Activated T-cell treated with anti-CD3 and anti-CD28 coated beads, Interleukin-2, amount 50 U/mL, for 24 hours (primary cell): ENCODE measurements at places on chromosomes 11 and 22.

- DNase-seq, result no peak
Observed at GRCh38 chr11:73380897-73381410, 4.8 kb downstream of the RELT start.

GRCh38 chr11:2172676-2173075 lies 1.1 kb upstream of the TH start:
- DNase-seq, result no peak

- no peak for DNase-seq
Observed at GRCh38 chr22:27066856-27067255, 409.5 kb downstream of the MIAT start.

- no peak for DNase-seq
Observed at GRCh38 chr11:35874751-35875450, 69.0 kb upstream of the LDLRAD3 start.

GRCh38 chr11:17014321-17014832 lies at the start of gene PLEKHA7:
Gene PLEKHA7 (minus strand): TSS chr11:17014414. CDS start chr11:17014401, 13 bp downstream.
- peak; percentile 39 for DNase-seq

DNA sequence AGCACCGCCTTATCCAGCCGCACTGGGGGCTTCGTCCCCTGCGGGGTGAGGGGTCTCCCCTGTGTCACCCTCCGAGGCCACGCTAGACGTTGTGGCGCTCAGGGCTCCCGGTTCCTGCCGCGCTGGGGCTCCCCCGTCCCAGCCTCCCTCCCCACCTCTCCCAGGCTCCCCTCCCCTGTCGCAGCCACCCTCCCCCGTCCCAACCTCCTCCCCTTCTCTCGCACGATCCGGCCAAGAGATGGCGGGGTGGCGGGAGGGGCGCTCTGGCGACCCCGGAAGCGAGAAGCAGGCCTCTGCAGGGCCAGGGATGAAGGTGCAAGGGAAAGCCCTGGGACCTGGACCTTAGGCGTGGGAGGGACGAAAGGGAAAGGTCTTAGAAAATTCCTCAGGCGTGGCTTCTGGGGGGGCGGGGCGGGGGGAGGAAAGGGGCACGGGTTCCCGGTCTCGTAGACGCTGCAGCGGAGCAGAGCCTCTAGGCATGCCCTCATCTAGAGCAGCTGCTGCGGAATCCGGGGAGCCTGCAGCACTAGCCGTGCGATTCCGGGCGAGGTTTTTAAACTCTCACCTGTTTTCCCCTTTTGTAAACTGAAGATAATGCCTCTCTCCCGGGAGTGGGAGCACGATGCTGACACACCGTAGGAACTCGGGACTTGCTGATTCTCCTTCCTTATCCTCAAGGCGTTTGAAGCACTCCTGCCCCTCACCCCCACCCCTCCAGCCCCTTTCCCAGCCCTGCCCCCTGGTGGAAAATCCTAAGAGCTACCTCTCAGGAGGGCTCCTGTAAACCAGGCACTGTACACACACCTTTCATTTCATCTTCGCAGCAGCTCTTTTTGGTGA lies 14.4 kb downstream of the KCNJ5 start:
- DNase-seq, result peak; percentile 56

GRCh38 chr11:130163346-130164220 lies 4.0 kb downstream of the ST14 start:
- no peak for DNase-seq

DNA sequence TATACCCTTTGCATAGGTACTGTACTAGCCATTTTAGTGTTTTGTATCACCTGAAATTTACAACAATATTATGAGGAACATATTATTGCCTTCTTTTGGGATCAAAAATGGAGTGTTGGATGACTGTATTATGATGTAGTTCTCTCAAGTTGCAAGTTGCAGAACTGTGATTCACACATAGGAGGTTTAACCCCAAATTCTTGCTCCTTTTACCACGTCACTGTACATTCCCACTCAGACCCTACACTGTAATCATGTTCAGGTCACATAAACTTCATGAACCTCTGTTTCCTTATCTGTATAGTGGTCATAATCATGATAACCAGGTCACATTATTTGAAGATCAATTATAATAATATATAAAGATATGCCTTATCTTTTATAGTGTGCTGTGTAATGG lies 925.1 kb upstream of the TENM4 start:
- DNase-seq, result no peak

DNA sequence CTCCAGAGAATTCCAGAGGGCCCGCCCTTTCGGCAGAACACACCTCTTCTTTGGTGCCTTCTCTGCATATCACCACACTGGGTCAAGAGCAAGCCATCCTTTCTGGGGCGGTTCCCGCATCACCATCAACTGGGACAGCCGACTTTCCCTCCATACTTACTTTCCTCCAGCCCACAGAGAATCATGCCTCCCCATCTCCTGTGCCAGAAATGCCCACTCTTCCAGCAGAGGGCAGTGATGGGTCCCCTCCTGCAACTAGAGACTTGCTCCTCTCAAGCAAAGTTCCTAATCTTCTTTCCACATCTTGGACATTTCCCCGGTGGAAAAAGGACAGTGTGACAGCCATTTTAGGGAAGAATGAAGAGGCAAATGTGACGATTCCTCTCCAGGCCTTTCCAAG lies 157.7 kb downstream of the C11orf91 start:
- peak; percentile 50 for DNase-seq

- no peak for DNase-seq
Observed at GRCh38 chr11:32153747-32154146, 62.9 kb downstream of the RCN1 start.

GRCh38 chr11:115767047-115767802 lies 263.0 kb upstream of the CADM1 start:
- no peak for DNase-seq

DNA sequence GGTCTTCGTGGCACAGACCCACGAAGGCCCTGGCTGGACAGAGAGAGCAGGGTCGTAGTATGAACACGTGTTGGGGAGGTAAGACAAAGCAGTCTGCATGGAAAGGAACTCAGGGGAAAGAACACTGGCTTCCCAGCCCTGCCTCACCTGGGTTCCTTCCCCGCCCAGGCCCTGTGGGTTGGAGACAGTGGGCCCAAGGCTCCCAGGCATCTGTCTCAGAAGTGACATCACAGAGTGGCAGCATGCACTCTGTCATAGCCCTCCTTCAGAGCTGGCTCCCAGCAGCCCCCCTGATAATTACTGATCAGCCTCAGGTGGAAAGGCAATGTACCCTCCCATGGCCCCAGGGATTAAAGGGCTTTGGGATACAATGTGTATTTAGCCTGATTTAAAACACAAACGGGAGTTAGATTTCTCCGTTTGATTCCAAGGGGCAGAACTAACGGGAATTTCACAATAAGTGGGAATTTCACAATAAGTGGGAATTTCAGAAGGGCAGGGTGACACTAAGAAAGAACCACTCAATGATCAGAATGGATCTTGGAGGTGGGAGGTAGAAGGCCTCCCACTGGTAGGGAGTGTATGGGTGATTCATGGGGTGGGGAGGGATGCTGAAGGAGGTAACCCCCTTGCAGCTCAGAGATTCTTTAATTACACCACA lies 65.1 kb downstream of the SLC22A12 start:
- no peak for DNase-seq

DNA sequence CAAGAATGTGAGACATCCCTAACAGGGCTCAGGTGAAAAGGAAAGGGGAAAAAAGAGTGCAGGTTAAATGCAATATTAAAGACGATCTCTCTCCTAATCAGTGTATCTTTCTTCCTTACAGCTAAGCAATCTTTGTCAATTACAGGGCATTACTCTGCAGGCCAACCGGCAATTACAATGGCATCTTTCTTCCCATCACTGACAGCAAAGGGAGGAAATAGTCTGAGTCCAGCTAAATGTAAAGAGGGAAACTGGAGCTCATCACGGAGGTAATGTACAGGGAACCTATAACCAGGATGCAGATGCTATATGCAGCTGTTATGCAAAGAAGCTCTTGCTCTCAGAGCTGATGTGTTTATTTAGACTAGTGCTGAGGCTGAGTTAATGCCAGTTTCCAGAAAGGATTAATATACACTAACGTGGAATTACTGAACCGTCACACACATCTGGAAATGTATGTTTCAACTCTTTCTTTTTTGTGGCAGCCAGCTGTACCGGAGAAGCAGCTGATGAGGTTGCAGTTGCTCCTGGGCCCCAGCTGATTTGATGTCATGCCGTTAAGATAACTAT lies 121.6 kb downstream of the KIRREL3 start:
- DNase-seq, result no peak

DNA sequence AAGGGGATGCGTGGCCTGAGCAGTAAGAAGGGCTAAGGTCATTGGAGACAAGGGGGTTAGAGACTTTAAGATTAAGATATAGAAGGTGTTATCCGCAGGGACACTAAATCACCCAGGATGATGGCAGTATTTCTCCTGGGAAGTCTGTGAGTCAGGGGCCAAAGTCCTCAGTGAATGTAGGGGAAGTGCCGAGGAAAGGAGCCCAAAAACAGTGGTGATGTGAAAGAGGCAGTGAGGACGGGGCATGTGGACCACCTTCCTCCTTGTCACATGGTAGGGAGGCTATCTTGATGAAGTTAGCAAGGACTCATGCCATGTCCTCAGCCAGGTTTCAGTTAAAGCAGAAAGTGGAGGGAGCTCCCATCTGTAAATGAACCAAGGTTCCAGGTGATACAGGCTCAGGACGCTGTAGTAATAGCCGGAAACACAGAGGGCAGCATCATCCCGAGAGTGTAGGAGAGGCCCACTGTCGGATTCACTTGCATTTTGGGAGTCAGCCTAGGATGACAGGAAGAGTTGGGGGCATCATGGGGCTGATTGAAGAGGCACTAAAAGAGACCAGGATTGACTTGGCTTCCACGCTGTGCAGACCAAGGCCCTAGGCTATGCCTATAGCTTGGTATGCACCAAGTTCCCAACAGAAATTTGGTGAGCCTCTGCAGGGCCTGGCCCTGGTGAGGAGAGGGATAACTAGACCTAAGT lies 33.5 kb downstream of the WEE1 start:
- no peak for DNase-seq

GRCh38 chr11:108069947-108070346 lies 51.4 kb upstream of the ACAT1 start:
- no peak for DNase-seq

DNA sequence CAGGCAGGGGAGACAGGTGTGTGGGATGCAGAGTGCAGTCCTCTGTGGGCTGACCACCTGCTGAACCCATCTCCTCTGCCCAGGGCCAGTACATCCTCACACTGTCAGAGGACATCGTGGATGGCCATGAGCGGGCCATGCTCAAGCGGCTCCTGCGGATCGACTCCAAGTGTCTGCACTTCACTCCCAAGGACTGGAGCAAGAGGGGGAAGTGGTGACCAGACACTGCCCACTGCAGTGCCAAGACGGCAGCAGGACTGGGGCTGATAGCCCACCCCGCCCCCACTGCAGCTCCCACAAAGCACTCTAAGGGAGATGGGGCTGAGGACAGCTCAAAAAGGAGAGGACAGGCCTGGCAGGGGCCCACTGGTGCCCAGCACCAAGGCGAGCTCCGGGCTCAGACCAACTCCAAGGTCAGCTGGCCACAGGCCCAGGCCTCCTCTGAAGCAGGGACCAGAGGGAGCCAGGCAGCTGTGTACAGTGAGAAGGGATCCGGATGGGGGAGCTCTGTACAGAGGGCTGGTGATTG lies 1.6 kb downstream of the RNASEH2C start:
- DNase-seq, result no peak

- DNase-seq, result no peak
Observed at GRCh38 chr11:75478783-75479596, 46.0 kb upstream of the KLHL35 start.

DNA sequence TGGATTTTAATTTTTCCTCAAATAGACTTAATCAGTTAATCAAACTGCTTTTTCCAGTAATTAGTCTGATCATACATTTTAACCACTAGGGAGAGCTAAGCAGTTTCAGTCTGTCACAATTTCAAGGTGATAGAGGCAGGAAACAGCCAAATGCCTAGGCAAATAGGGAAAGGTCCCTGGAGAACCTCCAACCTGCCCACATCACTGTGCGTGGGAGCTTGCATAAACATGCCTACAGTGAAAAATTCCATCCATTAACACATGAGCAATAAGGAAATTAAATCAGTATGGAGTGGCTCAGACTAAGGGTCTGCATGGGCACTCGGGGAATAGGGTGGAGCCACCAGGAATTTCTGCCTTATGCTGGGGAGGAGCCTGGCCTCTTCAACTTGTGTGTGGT lies 74.6 kb downstream of the AASDHPPT start:
- no peak for DNase-seq

- DNase-seq, result no peak
Observed at GRCh38 chr11:87355596-87355995, 317.9 kb downstream of the TMEM135 start.

DNA sequence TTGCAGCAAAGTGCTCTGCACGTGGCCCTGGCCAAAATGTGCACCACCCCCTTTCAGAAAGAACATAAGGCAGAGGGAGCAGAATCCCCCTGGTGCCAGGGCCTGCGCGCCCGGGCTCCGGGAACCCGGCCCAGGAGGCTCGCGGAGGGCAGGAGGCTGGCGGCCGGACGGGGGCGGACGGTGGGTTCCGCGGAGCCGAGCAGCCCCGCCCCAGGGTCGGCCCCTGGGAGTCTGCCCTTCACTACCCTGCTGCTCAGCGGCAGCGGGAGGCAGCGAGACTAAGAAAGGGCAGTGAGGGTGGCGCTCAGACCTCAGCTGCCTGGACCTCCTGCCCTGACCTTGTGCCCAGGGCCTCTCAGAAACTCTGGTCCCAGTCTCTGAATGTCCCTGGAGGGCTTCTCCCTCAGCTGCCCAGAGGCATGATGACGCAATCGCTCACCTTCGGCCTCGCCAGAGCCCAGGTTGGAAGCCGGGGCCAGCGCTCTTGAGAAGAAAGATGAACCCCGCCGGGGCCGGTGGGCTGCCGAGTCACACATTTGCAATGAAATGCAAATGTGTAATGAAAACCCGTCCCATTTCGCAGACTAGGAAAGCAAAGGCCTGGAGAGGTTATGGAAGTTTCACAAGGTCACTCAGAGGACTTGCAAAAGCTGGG lies 1.1 kb upstream of the CLMP start:
- peak; percentile 40 for DNase-seq

DNA sequence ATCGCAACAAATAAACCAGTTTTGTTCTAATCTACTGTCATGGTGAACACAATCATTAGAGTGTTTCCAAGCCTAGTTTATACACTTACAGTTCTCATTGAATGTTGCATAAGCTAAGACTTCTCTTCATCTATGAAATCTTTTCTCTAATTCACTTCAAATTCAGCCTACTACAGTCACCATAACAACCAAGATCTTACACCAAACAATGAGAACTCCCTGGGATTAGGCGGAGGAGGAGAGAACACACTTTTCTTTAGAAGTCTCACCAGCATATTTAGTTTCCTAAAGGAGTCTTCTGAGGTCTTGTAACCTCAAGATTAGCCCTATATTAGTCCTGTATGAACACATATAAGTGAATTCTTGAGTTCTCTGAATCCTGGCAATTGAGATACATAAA lies 1889.7 kb downstream of the LRRC4C start:
- DNase-seq, result no peak
